ENCODE measurements at places on chromosomes 5 and 9.

GRCh38 chr9:105901514-105902109 lies 207.3 kb downstream of the TMEM38B start:
- peak; percentile 7 for DNase-seq

DNA sequence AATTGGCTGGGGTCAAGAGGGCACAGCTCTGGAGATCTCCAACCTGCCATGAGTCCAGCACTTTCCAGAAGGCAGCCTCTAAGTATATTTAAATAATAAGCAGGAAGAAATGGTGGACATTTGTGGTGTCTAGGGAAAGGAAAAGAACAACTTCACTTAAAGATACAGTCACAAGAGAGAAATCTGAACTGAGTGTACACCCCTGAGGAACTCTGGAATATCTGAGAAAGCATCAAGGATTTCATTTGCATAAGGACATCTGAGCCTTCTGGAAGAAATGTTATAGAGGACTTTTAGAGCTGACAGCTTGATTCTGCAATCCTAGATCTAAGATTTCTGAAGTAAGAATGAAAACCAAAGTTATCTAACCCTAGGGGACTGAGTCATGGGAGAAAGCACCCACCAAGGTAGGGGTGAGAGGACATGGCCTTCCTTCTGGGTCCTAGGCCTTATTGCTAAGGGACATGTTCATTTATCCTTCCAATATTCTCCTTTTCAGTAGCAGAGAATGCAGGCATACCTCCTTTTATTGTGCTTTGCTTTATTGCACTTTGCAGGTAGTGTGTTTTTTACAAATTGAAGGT lies 253.4 kb upstream of the SLC24A2 start:
- DNase-seq: no peak

GRCh38 chr9:106228861-106229260 lies 534.5 kb downstream of the TMEM38B start:
- no peak for DNase-seq

GRCh38 chr9:5798581-5798980 lies 34.3 kb downstream of the ERMP1 start:
- DNase-seq: no peak

DNA sequence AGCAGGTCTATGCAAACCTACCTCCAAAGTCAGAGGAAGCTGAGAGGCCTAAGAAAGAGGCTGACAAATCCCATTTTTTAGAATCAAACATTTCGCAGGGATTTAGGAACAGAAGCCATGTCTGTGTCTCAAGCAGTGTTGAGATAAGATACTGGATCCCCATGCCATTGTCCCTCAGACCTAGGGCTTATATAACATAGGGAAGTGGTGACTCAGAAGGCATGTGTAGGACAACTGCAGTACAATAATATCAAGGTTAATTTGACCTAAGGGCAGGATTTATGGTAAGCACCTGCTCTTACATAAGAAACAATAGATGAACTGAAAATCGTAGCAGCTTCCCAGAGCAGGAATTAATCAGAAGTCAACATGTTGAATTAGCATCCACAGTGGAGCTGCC lies 459.4 kb downstream of the ANXA1 start:
- no peak for DNase-seq

GRCh38 chr5:16140417-16140816 lies 39.2 kb downstream of the MARCHF11 start:
- DNase-seq: no peak

DNA sequence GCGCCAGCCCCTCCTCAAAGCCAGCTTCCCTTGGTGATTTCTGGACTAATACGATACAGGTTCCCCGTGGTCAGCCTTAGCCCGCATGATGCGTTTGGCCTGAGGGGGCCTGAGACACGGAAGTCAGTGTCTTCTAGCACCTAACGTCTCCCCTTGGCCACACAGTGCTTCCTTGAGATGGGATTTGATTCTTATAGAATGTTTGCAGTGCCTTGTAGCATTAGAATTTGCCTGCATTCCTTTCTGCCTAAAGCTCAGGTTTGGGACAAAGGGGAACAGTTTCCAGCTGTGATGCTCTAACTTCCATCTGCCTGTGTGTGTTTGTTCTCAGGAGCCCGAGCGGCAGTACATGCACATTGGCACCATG lies 34.4 kb downstream of the CFAP90 start:
- no peak for DNase-seq

- no peak for DNase-seq
These were observed 28.9 kb upstream of the PDCD1LG2 start for GRCh38 chr9:5481322-5482040.

GRCh38 chr5:116359592-116359991 lies 215.0 kb downstream of the SEMA6A start:
- no peak for DNase-seq

DNA sequence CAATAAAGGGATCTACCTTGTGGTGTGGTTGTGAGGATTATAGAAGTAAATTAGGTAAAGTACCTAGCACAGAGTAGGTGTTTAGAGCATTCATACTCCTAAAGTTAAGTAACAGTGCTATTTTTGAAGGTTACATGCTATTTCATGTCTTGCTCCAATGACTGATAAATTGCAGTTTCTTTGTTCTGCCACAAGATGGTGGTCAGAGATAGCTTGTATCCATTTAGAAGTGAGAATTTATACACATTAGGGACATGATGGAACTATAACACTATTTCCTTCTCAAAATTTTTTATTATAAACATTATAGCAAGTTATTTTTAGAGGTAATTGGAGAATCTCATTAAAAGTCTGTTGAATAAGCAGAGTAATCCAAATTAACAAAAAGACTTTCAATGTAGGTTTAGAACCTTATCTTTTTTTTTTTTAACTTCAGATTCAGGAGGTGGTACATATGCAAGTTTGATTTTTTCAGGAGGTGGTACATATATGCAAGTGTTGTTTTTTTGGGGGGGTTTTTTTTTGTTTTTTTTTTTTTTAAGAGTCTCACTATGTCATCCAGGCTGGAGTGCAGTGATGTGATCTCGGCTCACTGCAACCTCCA lies 17.1 kb downstream of the MTREX start:
- no peak for DNase-seq

DNA sequence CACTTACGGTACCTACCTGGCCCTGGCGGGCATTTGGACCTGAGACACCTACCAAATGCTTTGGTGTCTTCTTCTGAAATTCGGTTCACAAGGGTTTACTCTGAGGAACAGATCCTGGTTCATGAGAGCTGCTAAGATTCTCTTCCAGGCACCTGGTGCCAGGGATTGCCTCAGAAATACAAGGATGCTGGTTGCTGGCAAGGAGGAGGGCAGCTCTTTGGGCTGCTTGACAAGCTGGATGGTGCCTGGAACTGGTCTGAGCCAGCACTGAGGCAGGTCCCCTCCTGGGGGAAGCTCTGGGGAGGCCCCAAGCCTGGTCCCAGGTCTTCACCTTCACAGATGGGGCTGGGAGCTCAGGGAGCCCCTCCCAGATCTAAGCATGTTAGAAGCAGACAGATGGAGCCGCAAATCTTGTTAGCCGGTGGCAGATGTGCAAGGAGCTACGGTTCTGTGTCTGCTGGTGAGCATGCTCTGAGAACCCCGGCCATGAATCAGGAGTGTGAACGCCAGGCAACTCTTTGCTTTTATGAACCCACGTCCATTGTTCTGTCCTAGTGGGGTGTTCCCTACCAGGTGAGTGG lies 16.3 kb downstream of the FABP6 start:
- no peak for DNase-seq

DNA sequence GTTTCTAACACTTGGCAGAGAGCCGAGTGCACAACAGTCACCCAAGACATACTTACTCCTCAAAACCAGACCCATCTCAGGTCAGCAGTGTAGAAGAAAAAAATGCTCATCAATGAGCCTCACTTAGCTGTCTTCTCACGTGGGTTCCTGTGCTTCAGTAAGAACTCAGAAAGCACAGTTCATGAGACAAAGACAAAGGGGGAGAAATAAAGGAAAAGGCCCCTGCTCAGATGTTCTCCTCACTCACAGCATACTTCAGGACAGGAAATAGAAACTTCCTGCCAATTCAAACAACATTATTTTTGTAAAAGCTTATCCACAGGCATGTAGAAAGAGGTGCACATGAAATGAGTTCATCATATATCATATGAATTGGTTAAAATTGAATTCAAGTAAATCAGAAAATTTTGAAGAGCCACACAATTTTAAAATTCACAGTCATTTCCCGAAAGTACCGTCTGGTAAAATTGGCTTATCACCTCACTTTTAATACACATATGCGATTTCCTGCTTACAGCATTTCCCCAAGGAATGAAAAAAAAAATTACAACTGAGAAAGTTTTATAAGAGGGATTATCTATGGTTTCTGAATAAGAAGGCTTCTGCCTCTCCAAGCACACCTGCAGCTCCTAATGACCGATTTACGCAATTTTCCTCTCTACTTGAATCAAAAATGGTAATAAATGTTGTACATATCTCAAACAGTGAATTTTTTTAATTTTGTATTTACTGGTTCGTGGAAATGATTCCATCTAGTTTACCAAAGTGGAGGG lies 328.3 kb downstream of the TMEM167A start:
- no peak for DNase-seq

DNA sequence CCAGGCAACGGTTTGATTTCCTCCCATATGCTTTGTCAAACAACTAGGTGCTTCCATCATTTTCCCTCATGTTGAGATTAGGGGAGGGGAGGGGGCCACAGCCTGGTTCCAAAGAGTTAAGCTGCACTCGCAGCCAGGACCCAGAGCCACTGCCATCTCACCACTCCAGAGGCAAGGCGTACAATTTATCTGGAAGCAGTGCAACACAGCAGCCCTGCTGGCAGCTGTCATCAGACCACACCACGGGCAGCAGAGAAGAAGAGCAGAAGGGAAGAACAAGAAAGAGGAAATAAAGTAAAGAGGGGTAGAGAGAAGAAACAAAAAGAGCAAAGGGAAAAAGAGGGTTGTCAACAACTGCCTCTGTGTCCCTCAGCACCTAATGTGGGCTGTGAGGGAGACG lies 38.9 kb downstream of the MED27 start:
- no peak for DNase-seq

GRCh38 chr5:36590513-36591286 lies 15.7 kb upstream of the SLC1A3 start:
- no peak for DNase-seq

- DNase-seq: no peak
These were observed 5.5 kb downstream of the SLC9A3 start for GRCh38 chr5:518721-519120.

GRCh38 chr5:130796032-130796431 lies 369.0 kb downstream of the HINT1 start:
- DNase-seq: no peak

DNA sequence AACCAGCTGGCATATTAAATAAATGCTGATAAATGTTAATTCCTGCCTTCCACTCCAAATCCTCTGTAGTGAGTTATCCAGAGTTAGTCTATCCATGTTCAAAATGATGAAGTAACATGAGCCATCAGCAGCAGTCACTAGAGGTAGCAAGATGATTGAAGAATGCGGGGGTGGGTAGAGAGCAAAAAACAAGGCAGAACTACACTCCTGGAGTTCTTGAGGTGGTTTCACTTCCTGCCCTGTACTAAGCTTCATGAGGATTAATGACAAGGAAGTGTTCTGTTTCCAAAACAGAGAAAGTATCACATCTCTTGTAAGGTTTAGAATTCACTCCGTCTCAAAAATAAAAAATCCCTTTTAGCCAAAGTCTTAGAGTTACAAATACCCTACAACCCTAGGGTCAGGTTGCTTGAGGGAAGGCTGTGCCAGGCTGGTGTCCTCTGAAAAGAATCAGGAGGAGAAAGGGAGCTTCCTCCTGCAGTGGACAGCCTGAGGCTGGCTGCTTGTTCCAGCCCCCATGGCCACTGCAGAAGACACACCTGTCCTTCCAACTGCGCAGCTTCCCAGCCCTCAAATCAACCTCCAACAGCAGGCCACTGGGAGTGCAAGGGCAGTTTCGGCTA lies 180.2 kb downstream of the DENND1A start:
- no peak for DNase-seq

DNA sequence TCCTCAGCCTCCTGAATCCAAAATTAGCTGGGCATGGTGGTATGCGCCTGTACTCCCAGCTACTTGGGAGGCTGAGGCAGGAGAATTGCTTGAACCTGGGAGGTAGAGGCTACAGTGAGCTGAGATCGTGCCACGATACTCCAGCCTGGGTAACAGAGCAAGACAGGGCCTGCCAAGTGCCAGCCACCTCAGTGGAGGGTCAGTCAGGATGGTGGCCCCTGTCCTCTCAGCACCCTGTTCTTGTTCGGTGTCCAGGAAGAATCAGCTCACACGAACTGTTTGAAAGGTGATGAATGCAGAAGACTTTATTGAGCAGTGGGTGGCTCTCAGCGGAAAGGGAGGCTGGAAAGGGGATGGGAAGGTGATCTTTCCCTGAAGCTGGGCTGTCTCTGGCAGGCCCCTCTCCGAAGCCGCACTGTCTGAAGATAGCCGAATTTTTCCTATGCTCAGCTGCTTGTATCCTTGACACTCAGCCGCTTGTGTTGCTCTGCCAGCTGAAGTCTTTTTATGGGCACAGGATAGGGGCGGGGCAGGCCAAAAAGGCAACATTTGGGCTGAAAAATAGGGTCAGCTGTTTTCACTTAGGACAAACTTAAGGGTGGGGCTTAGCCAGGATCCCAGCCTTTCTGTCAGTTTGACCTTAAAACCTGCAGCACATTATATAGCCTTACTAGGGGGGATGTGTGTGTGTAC lies 50.9 kb downstream of the UBE2R2 start:
- no peak for DNase-seq
